Muscle of arm (tissue), 14 donors: ENCODE measurements at places on chromosomes 12 and 14. TPM values are rescaled to one million over a fixed set of nuclear protein-coding genes. Genes with fewer than 3 reads are reported as not detected.

MRPS35 gene
- 62.7 TPM for polyA plus RNA-seq

GPRC5A gene
- 8.5 TPM for polyA plus RNA-seq

NOXRED1 gene
- 0.94 TPM for polyA plus RNA-seq

VDR gene
- polyA plus RNA-seq = 0.17 TPM

KRT74 gene
- polyA plus RNA-seq = not detected

MYG1 gene
- polyA plus RNA-seq = 34.0 TPM

FAM90A1 gene
- polyA plus RNA-seq = 1.4 TPM

INSM2 gene
- 0.11 TPM for polyA plus RNA-seq

ZDHHC22 gene
- polyA plus RNA-seq = 0.26 TPM

SYT1 gene
- polyA plus RNA-seq = not detected

DNA sequence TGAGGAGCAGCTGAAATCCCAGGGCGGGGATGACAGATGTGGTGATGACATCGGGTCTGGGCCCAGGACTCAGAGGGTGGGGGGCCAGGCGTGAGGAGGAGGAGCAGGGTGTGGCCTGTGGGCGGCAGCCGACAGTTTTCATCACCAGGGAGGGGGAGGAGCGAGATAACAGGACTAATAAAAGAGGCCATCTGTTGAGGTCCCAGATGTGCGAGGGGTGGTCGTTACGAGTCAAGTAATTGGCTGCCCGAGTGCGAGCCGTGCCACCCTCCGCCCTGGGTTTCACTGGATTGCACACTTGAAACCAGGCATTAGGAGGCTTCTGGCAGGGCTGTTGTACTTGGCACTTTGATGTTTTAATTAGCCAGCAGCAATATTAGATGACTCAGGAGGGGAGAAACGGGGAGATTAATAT is 67.2 kb downstream of the NOS1 start:
- no peak for DNase-seq

DNA sequence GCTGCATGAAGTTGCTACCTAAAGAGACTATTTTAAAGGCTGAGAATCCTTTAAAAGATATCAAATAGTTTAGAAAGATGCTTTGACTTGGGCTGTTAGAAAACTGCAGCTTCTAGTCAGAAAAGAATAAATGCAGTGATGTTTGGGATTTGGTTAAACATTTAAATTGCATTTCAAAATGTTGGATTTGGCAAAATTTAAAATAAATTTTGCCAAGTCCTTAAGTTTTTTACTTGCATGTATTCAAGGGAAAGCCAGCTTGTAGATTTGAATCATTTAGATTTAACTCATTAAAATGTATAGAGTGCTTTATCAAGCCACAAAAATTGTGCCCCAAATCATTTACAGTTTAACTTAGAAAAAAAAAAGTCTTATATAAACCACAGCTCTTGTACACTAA is 109.7 kb downstream of the ANKS1B start:
- DNase-seq = no peak

DNA sequence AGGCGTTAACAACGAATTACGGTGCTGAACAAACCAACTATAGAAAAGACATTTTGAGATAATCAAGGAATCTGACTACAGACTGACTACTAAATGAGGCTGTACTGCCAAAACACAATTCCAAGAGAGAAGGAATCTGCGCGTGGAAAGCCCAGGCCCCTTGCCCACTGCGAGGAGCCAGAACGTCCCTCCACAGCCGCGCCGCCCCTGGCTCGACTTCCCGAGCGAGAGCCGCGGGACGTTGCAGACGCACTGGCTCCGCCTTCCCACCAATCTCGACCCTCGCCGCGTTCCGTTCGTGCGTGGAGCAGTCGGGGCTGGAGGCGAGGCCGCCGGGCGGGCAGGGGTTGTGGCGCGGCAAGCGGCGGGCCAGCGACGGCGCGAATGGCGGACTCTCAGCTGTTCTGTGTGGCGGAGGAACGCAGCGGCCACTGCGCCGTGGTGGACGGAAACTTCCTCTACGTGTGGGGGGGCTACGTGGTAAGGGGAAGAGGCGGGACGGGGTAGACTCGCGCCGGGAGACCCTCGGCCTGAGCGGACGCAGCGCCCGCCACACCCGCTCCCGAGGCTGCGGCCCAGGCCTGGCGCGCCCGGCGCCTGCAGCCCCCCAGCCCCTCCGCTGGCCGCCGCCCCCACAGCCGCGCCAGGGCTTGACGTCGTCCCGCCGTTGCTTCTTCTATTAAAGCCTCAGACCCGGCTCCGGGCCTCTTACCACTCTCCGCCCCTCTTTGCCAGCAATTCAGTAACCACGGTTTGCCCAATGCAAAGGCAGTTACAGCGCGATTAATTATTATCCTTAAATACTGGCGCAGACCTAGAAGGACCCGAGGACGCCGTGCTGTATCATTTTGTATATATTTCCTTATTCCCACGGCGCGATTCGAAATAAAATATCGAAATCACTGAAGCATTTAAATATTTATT is at the start of gene KLHDC1:
Gene KLHDC1 (plus strand): TSS at position 310 of the 924 bp plus-strand sequence. CDS start 75 bp downstream, at position 385.
- peak; percentile 91 for DNase-seq

- no peak for DNase-seq
Observed at GRCh38 chr14:22650960-22651521, 6.9 kb upstream of the OR6J1 start.

GRCh38 chr12:7091171-7091570 is 1.1 kb downstream of the C1R start:
- DNase-seq = no peak

DNA sequence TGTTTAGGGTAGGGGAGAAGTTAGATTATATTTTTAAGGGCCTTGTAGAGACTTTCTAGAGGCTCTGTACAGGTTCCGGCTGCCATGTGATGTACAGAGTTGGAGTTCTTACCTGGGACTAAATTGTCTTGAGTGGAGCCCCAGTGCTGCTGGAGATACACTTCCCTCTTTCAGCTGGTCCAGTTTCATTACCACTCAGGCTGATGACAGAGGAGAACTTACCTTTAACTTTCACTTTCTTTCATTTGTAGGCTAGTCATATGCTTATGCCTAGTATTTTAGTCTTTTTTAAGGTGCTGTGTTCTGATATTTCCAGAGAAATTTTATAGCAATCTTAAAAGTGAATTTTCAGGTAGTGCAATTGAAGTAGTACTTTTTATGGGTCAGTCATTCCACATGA is 117.3 kb downstream of the ERC1 start:
- DNase-seq = no peak

GRCh38 chr12:106924268-106924861 is 31.3 kb upstream of the TMEM263 start:
- no peak for DNase-seq

GRCh38 chr14:77267937-77268699 is 2.9 kb downstream of the NGB start:
- no peak for DNase-seq

DNA sequence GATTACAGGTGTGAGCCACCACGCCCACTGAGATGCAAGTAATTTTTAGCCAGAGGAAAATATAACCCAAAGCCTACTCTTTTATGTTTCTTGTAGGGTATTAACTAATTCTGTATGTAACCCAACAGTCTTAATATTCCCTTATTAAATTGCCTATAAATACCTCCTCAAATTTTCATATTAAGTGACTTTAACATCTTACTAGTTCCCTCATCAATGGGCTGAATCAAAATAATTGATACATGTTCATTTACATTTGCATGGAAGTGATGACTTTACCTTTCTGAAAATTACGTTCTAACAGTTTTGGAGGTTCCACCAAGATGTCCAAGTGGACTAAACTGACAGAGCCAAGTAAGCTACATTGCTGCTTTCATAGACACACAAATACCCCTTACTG is 3.1 kb downstream of the SOS2 start:
- DNase-seq = no peak

DNA sequence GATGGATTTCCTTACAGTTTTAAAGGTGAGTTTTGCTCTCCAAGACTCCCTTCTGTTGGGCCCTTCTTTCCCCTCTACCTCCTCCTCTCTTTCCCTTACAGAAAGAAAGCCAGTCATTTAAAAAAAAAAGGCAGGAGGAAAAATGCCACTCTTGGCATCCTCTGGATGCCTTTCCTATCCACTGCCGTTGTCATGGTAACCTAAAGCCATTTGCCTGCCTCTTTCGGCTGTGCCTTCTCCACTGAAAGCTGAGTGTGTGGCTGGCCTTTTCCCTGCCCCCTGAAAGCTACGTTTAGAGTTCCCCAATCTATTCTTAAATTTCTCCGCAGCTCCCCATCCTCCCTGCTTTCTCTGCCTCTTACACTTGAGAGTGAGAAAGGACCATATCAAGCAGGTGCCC is 67.1 kb downstream of the TUNAR start:
- DNase-seq = no peak

- DNase-seq = no peak
Observed at GRCh38 chr12:68468036-68468435, 135.9 kb upstream of the MDM1 start.

DNA sequence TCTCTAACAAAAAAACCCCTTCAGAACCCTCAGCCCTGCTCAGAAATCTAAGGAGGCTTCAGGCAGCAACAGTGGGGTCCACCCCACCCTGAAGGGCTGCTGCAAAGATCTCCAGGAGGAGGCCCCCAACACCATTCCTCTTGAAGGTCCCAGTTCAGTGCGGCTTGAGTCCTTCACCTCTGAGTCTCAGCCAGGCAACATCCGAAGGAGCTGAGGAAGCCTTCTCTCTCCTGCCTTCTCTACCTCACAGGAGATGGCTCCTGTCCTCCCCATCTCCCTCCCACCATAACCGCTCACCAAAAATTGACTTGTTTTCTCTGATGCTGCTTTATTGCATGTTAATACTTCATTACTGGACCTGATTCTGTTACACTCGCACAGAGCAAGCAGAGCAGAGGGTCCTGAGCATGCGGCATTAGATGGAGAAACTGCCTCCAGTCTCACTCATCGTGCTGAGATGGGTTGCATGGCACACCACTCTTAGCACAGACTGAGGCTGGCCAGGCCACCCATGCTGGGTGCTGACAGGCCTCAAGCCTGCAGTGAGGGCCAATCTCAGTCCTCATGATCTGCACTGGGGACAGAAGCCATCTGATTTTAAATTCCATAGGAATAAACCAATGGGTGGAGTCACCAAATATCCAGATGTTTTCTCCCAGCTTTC is 224.8 kb downstream of the CACNA1C start:
- DNase-seq = no peak

- DNase-seq = peak; percentile 53
Observed at GRCh38 chr12:76029982-76030340, 1.6 kb downstream of the PHLDA1 start.

- DNase-seq = no peak
Observed at GRCh38 chr12:76555231-76555767, 4.3 kb downstream of the OSBPL8 start.

DNA sequence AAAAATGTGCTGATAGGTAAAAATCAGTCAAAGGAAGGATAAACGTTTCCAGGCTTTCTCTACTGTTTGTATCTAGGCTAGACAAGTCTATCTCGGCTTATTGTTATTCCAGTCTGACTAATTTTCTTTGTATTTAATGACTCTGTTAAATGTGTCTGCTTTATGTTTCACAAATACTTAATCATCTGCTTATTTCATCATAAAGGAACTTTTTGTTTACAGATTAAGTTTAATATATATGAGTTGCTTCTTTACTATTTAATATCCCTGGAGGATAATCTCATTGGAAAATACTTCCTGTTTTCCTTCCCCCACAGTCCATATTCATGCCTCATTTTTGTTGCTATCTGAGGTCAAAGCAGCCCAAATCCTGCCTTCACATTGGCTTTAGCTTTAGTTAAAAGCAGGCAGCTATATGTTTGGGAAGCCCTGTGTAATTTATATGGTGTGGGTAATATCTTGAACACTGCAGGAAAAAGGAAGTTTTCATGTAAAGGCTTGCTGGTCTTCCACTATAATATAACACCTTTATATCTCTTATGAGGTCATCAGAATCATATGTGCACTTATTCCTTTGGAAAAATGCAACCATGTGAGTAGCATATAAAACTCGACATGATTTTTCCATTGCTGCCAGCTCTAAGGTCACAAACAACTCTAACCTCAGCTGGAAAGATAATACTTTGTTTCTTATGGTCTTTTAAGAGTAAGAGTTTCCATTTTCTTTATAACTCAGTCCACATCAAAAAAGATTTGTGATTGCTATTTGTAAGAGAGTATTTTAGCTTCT is 76.8 kb downstream of the ALX1 start:
- DNase-seq = no peak

- DNase-seq = peak; percentile 91
Observed at GRCh38 chr14:85533023-85533860, 3.3 kb downstream of the FLRT2 start.

DNA sequence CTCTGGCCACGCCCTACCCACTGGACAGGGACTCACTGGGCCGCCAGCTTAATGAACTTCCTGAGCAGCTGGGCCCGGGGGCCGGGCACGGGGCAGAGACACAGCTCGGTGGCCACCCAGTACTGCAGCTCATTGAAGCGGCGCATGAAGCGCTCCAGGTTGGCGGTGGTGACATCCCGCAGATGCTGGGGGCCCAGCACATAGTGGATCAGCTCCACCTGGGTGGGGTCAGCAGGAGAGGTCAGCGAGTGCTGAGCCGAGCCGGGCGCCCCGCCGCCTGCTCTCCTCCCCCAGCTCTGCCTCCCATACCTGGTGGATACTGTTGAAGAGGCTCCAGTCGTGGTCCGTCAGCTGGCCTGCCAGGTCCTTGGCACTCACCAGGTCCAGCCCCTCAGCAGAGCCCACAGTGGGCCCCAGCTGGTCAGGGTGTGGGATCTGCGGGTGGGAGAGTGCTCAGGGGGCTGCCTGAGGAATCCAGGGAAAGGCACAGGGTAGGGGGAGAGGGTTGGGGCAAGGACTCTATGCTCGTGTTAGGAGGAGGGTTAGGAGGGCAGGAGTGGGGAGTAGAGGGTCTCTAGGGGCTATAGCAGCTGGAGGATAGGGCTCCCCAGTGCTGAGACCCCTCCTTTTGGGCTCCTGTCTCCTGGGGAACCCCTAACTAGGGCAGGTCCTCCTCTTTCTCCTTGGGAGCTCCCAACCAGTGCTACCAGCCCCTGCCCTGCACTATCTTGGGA is 15.5 kb upstream of the ENDOU start:
- no peak for DNase-seq

DNA sequence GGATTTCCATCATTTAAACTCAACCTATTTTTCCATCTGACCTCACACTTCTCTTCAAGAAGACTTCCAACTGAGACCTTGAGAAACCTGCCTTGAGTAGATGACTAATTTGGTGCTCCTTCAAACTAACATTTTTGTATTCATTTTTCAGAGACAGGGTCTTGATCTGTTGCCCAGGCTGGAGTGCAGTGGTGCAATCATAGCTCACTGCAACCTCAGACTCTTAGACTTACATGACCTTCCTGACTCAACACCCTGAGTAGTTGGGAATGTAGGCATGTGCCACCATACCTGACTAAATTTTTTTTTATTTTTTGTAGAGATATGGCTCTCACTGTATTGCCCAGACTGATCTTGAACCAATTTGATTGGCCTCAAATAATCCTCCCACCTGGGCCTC is 389.9 kb downstream of the PDZRN4 start:
- DNase-seq = no peak

GRCh38 chr12:120347766-120348165 is 20.2 kb upstream of the PLA2G1B start:
- DNase-seq = no peak

DNA sequence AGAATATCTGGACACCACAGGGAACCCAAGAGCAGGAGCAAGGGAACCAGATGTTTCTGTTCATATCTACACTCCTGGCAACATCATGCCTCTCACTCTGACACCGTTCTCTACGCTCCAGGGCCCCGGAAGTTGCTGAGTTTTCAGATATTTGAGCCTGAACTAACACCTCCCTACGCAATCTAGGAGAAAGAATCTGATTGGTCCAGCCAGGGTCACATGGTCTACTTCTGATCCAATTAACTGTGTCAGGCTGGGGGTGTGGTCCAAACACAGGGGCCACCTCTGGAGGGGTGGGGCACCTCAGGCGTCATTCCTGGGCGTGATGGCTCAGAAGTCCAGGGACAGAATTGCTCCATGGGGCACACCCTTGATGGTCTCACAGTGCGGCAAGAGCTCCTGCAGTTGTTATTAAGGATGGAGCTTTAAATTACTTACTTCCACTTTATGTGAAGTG is 165.5 kb downstream of the PTPN11 start:
- no peak for DNase-seq
